ENCODE measurements at places on chromosomes 5 and 9.

DNA sequence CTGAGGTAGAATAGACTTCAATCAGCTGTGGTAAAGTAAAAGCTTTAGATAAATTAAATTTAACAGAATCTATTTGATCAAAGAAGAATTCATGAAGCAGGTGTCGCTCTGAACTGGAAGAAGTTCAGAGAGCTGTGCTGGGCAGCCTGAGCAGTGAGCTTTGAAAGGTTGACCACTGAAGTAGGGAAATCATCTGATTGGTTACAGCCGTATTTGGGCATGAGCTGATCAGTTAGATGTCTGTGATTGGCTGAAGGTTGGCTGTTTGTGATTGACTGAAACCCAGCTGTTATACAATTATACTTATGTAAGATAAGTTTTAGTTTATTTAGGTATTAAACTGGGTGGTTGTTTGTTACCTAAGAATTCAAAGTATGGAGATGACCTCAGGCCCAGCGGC, 1174.6 kb downstream of the CDH9 start:
- DNase-seq = no peak

DNA sequence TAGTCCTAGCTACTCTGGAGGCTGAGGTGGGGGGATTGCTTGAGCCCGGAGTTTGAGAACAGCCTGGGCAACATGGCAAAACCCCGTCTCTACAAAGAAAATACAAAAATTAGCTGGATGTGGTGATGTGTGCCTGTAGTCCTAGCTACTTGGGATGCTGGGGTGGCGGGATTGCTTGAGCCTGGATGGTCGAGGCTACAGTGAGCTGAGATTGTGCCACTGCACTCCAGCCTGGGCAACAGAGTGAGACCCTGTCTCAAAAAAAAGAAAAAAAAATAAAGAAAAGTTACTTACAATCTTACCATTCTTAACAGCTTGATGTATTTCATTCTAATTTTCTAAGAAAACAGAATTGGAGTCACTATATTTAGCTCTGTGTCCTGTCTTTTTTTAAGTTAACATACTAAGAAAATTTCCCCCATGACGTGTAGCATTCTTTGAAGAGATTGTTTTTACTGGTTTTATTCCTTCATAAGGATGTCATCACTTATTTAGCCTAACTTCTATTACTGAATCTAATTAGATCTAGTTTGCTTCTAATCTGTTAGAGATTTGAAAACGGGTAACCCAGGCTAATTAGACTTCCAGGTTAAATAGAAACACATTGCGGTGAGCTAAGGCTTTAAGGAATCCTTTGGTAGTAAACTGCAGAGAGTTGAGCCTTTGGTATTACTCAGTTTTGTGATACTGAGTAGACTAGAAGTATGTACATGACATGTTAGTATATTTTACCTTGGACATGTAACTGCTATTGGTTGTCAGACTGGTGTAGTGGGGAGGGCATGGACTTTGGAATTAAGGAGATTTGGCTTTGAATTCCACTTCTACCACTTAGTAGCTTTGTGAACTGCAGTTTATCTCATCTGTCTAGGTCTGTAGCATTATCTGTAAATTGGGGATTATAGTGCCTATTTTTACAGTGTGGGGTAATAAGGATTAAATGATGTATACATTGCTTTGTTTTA, 24.0 kb downstream of the HSPA4 start:
- no peak for DNase-seq

DNA sequence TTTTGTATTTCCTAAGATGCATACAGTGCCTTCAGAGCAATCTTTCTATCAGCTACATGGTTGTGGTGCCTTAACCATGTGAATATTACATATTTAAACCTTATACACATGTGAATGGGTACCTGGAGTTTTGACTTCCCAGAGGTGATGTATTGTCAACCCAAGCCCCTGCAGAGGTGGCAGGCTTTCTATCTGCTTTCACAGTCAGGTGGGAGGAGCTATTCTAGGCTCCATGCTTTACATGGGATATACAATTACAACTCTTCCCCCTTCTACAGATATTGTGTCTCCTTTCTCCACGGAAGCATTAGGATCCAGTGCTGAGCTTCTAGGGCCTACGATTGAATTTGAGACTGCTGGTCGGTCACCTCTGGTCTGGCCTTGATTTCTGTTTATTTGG, 89.8 kb upstream of the TUT7 start:
- DNase-seq = no peak

GRCh38 chr9:120242116-120242811, 337.7 kb downstream of the CDK5RAP2 start:
- DNase-seq = no peak

GRCh38 chr9:121439711-121440664, 59.7 kb downstream of the GGTA1 start:
- DNase-seq = peak; percentile 24

All from NCI-H226 (cell line).